ENCODE measurements at places on chromosomes 1 and 21.
A peak's percentile ranks its signal among the peaks of the same experiment; 100 is the strongest.

GRCh38 chr1:24545662-24546061 lies 10.2 kb upstream of the NCMAP start:
- DNase-seq, result no peak

- DNase-seq, result no peak
Measured at GRCh38 chr1:101317590-101317989, 80.8 kb downstream of the S1PR1 start.

DNA sequence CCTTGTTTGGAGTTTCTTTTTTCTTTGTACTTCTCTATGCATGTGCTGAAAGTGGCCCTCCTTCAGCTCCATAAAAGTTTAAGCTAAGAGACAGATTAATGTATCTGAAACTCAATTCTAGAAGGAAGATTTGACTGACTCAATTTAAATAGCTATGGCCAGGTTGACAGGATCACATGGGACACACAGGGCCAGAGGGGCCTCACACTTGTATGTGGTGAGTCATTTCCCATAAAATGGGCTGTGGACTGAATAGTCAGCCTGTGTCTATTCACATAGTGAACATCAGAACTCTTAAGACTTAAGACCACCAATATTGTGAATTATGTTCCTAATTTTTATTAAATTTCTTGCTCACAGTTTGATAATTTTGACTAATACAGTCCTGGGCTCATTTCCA lies 45.7 kb upstream of the DEPDC1 start:
- DNase-seq, result peak; percentile 8

- DNase-seq, result peak; percentile 96
Measured at GRCh38 chr21:38913120-38913892, 107.6 kb downstream of the ETS2 start.

- DNase-seq, result no peak
Measured at GRCh38 chr1:5721634-5722215, 270.5 kb downstream of the NPHP4 start.

DNA sequence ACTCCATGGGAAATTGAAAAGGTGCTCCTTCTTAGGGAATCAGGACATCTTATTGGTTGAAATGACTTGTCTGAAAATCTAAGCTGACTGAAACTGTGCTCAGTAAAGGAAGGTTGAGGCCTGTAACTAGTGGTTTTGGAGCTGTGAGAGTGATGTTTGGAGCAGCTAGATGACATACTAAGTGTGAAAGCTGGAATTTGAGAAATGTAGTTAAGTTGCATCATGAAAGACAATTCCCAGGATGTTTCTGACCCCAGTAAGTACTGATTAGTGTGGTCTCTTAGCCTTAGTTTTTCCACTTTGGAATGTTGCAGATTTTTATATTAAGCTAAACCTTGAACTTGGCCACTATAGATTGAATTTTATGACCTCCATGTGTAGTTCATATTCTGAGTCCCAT lies 154.9 kb downstream of the PAPPA2 start:
- no peak for DNase-seq

- peak; percentile 22 for DNase-seq
Measured at GRCh38 chr21:46100426-46100825, 2.5 kb downstream of the COL6A2 start.

DNA sequence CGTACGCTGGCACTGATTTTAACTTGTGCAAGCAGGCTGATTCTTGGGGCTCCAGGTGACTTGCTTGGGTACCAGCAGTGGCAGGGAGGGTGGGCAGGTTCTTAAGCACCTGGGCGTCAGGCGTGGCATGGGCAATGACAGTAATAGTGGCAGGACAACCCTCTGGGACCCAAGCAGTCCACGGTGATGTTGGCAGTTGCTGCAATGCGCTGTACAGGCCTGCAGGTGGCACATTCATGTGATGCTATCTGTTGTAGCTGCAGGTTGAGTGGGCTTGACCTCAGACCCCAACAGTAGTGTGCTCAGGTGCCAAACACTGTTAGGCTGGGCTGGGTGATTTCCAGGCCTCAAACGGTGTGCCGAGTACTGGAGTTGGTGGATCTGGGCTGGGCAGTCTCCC lies 10.2 kb upstream of the OR10J4 start:
- DNase-seq, result no peak

DNA sequence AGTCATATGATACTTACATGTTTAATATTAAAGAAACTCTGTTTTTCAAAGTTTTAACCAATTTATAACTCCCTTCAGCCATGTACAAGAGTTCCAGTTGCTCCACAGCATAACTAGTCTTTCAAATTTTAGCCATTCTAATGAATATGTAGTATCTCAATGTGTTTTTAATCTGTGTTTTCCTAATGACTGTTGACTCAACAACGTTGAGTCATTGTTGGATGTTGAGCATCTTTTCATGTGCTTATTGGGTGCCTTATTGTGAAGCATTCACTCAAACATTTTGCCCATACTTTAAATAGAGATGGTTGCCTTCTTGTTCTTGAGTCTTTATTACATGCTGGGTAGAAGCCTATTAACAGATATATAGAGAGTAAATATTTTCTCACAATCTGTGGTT lies 240.2 kb upstream of the LYPLAL1 start:
- no peak for DNase-seq

- no peak for DNase-seq
Measured at GRCh38 chr1:94666797-94667196, 125.2 kb upstream of the F3 start.

GRCh38 chr21:44923480-44924084 lies 2.9 kb upstream of the ITGB2 start:
- DNase-seq, result no peak

- DNase-seq, result no peak
Measured at GRCh38 chr21:25501996-25502665, 105.2 kb downstream of the MRPL39 start.

- no peak for DNase-seq
Measured at GRCh38 chr1:22654692-22655091, 1.7 kb downstream of the C1QB start.

GRCh38 chr21:17708522-17709265 lies 96.0 kb upstream of the BTG3 start:
- DNase-seq, result no peak

GRCh38 chr1:245079021-245079609 lies 75.7 kb upstream of the KIF26B start:
- DNase-seq, result peak; percentile 29

DNA sequence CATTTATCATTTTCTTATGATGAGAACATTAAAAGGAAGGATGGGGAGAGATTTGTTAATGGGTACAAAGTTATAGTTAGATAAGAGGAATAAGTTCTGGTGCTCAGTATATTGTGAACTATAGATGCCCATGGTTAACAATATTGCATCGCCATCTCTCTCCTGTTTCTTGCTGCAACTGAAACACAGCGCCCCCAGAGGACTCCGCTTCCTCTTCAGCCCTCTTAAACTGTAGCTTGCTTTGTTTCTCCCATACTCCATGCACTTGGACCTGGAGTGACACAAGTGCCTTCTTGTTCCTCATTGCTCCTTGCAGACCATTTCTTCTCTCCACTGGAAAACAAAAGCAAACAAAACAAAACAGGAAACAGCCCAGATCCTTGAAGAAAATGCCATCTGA lies 70.1 kb upstream of the NTPCR start:
- peak; percentile 41 for DNase-seq

DNA sequence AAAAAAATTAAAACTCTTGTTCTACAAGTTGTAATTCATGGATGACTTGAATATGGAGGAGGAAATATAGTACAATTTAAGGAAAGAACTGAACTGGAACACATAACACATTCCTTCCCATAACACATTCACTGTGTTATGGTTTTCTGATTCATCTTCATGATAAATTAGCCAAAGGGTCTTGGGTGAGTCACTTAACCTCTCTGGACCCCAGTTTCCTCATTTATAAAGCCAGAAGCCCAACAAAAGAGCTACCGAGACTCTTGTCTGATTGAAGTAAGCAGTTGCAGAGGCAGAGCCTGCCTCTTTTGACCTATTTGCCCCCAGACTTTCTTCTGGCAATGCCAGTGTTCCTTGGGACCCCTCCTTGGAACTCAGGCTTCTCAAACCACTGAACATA lies 161.9 kb upstream of the KCTD3 start:
- DNase-seq, result no peak

GRCh38 chr1:161048949-161049722 lies 3.4 kb upstream of the USF1 start:
- DNase-seq, result no peak

DNA sequence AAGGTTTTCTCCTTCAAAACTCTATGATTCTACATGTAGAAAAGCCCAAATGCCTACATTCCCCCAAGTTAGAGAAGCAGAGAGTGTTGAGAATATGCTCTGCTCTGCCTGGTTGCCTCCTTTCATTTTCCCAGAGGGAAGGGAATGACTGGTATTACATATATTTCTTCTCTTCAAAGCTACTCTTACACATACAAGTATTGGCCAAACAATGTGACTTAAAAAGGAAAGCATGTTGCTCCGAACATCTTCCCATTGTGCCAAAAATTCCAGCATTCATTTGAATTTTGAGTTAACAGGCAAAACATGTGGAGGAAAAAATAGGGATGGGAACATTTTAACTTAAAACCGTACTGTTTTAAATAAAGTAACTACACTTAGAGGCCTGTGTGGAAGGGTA lies 125.2 kb downstream of the COQ8A start:
- DNase-seq, result no peak

DNA sequence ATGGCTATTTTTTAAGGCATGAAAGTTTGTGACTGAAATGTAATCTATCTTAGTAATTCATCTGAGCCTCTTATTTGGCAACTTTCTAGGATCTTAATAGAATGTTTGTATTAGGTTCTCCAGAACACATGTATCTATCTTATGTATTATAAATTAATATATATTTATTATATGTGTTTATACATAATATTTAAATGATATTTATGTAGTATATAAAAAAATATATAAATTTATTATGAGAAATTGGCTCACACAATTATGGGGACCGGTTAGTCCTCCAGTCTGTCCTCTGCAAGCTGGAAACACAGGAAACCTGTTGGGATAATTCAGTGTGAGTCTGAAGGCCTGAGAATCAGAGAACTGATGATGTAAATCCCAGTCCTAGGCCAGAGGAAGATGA lies 155.7 kb downstream of the AMY1C start:
- no peak for DNase-seq

DNA sequence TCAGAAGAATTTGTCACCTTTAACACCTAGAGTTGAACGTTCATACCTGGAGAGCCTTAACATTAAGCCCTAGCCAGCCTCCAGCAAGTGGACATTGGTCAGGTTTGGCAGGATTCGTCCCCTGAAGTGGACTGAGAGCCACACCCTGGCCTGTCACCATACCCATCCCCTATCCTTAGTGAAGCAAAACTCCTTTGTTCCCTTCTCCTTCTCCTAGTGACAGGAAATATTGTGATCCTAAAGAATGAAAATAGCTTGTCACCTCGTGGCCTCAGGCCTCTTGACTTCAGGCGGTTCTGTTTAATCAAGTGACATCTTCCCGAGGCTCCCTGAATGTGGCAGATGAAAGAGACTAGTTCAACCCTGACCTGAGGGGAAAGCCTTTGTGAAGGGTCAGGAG lies 52.3 kb downstream of the UBE4B start:
- DNase-seq, result no peak

DNA sequence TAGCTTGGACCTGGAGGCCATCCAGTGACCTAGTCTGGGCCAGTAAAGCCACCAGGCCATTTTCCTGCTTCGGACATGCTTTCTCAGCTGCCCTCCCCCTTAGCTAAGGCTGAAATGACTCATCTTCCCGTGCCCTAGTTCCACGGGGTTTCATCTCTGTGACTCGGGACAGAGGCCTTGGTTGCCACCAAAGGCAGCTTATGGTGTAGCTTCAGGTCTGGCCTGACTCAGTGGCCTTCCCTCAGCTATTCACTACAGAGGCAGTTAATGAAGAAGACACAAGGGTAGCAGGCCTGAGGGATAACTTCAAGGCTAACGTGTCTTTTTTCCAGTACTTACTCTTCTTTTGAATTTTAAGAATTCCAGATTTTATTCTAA lies 82.4 kb downstream of the PBX1 start:
- DNase-seq, result no peak

DNA sequence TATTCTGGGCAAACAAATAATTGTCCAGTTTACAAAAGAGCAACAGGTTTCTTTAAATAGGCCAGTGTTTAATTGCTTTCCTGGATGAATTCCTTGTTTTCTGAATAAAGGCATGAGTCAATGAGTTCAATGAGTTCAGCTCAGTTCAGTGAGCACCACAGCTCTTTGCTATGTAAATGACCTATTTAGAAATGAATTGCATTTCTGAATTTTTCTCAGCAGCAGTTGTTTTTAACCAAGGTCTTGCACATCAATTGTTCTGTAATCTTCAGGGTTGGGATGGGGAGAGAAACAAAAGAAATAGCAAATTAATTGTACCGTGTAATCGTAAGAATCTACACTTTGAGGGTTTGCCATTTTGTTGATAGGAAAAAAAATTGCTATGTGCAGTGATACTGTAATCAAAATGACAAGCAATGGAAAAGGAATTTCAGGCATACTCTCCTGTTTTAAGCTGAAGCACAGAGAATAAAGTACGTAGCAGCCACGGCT lies 45.7 kb downstream of the MIS18A start:
- DNase-seq, result no peak

- DNase-seq, result no peak
Measured at GRCh38 chr1:96104906-96105305, 616.7 kb upstream of the PTBP2 start.

DNA sequence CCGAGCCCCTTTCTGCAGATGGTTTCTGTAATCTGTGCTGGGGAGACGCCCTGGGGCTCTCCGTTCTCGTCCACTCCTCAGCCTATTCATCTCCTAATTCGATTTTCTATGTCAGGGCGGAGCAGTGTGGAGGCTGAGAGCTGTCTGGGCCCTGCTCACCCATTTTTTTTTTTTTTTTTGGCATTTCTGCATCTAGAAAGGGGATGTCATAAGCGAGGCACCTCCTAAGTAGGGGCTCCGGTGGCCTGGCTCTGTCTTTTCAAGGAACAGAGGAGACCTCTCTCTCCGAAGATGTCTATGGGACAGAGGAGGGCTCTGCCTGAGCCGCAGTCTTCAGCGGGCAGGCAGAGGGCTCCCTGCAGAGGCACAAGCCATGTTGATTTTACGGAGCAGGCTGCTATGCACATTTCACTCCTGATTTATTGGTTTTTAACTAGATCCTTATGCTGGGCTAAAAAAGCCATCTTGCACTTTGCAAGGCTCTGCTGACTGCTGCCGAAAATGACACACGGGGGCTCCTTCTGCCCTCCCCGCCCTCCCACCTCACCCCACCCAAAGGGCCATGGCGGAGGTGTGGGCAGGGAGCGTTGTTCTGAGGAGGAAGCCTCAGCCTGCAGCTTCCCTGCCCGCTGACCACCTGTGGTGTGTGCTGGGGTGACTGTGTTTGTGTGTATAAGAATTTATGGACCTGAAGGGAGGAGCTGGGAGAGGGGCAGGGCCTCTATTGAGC lies 71.0 kb downstream of the FOXD2 start:
- no peak for DNase-seq

DNA sequence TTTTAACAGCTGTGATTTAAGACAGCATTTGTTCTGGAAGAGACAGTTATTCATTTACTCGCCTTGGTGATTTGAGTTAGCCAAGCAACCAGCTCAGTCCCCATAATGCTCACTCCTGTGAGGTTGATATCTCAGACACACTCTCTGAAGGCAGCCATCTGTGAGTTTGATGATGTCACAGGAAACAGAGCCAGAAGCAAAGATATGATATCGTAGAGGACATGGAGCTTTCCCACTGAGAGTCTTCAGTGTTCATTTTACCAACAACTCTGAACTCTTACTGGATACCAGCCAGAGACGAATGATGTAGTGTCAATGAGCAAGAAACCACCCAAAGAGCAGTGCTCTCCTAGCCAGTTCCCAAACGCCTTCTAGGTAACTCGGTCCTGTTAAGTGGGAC lies 219.4 kb downstream of the SLC35F3 start:
- no peak for DNase-seq

GRCh38 chr1:219434285-219434922 lies 178.5 kb downstream of the ZC3H11B start:
- DNase-seq, result no peak

GRCh38 chr1:84025966-84026365 lies 27.0 kb upstream of the TTLL7 start:
- peak; percentile 2 for DNase-seq

Measured in SW480 (cell line).